NCI-H748 treated with DMSO at 0.1 percent for 48 hours (cell line): ENCODE measurements at places on chromosomes 2 and 18.

- no peak for DNase-seq
Measured at GRCh38 chr18:51236225-51236624, 38.7 kb upstream of the MEX3C start.

DNA sequence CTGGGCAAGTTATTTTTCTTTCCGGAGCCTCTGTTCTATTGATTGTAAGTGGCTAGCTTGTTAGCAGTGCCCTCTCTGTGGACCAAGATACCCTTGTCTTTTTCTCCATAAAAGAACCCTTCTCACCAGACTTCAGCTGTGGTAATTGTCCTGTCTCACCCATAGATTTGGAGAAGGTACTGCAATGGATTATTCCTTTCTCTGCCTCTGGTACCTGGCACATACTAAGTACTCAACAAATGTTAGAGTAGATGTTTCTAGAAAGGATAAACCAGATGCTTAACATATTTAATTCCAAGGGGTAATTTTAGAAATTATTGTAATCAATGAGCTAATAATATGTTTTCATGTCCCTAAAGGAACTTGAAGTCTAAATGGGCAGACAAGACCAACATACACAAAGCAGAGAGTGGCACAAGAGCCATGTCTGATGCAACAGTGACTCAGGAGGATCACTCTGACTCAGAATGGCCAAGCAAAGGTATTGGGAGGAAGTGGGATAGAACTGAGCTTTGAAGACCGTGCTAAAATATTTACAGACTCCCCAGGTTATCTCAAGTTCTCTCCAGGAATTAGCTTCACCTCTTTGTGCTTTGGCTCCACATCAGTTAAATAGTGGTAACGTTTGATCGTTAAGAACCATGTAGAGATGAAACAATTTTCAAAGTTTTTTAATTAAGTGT, 129.7 kb upstream of the OSR1 start:
- no peak for DNase-seq

DNA sequence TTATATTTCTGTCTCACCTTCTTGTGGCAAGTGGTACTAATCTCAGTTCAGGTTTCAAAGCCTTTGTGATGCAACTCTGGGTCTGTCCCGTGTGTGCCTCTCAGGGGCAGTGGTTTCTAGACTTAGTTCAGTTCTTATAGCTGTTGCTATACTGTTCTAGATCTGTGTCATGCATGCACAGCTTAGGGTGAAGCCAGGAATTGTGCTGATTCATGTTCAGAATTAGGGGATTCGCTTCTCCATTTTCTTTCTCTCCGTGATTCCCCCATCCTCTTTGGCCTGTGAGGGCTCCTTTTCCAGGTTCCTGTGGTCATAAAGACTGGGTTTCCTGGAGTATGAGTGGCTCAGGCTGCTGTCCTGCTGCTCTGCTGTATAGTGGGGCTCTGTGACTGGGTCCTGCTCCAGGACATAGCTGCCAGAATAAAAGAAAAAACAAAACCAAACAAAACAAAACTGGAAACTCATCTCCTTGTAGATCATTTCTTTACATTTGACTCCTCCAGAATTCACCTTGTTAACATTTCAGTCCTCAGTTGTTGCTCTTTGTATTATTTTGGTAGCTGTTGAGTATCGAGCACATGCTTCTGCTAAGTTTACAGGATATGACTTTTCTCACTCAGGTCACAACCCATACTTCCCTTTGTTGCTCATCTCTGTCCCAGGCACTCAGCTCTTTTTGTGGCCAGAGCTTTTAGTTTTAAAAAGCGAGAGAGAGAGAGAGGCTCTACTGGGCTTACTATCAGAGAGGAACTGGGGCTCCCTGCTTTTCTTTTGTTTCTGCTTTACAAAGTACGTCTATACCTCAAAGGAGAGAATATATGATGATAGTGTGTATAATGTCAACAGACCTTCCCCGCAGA, 34.2 kb downstream of the CERS6 start:
- no peak for DNase-seq

GRCh38 chr18:46485675-46486194, 171.3 kb downstream of the LOXHD1 start:
- no peak for DNase-seq

DNA sequence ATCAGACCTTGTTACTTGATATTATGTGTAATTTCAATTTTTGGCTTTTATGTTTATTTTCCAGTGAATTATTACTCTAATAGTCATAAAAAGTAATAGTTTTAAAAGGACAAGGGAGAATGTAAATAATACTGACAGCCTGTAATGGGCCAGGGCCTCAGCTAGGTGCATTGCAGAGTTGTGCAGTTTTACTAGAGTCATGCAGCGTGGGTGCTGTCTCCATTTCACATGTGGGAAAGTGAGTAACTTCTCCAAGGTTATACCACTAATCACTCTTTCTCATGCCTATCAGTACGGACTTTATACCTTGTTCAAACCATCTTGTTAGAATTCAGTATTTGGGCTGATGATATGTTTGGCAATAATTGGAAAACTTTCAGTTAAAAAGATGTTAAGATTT, 73.3 kb downstream of the UGGT1 start:
- DNase-seq, result no peak

GRCh38 chr2:236714080-236714479, 144.5 kb downstream of the ACKR3 start:
- no peak for DNase-seq

- DNase-seq, result no peak
Measured at GRCh38 chr2:216971593-216971992, 111.7 kb upstream of the TNP1 start.
